Fibroblast of lung (primary cell): ENCODE measurements at places on chromosomes 5 and 9.

- peak; percentile 46 for DNase-seq
Measured at GRCh38 chr5:78328585-78329173, 31.7 kb upstream of the SCAMP1 start.

GRCh38 chr5:14331386-14331781 lies 188.2 kb downstream of the TRIO start:
- no peak for DNase-seq

GRCh38 chr9:129385211-129385934 lies 207.3 kb upstream of the IER5L start:
- DNase-seq, result no peak

DNA sequence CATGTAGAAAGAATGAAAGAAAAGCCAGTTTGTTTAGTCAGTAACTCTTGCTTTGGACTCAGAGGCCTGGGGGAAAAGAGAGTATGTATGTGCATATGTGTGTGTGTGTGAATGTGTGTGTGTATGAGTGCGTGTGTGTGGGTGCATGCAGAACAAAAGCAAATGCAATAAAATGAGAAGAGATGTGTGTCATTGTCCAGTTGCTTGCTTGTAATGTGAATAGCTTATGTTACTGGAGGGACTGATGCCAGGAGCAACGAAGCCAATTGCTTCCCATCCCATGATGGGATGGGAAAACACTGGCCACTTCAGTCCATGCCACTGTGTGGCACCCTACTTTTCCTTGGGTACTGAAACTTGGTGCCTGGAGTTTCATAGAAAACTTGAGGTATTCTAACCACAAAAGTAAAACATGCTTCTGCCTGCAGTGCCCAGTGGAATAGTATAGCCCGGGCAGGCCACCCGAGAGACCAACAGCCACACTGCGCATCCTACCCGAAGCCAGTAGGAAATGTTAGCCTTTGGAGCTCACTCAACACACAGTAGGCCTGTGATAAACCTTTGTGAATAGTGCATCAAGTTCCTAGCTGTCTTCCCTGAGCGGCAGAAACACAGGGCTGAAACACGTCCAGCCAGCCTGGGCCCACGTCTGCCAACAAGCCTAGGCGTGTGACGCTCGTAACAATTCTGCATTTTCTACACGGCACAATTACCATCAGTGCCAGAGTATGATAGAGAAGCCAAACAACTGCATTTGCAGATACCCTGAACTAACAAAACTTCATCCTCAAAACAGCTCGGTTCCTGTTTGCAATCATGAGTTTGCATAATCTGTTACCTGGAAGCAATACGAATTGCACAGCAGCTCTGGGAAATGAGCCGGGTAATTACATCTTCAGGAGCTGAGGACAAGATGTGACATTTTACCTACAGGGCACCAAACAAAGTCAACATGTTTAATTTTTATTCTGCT lies 198.1 kb downstream of the SYK start:
- DNase-seq, result peak; percentile 43

DNA sequence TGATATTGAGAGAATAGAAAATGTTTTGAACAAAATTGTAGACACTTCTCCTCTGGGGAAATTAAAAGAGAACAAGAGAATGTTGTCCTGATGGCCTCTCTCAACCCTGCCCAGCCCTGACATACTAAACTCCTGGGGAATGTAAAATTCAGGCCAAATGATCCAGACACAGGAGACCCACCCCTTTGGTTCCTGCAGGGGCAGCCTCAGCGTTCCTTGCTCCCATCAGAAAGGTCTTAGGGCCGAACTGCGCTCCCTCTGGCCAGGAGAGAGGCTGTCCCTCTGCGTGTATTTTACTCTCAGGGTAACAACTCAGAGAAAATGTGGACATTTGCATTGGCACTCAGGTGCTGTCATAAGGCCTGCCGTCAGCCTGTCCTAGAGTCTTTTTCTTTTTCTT lies 616.3 kb upstream of the KLF4 start:
- no peak for DNase-seq

GRCh38 chr5:73901043-73901442 lies 275.0 kb downstream of the ARHGEF28 start:
- peak; percentile 86 for DNase-seq

- peak; percentile 2 for DNase-seq
Measured at GRCh38 chr5:4205398-4205797, 609.8 kb downstream of the IRX1 start.

DNA sequence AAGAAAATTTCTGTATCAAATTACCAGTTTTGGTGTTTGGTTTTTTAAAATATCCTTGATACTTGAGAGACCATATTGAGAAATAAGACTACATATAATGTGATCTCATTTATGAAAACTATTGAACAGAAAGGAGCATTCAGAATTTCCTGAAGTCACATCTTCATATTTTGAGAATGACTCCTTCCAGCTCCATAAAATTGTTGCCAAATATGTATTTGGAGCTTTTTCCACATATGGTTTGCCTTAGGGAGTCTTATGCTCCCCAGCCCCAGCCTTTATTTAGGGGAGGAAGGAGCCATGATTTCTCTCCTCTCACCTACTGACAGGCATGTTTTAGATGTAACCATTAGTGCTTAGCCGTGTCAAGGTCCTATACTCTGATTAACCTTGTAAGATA lies 51.1 kb downstream of the GCNT1 start:
- DNase-seq, result peak; percentile 70

DNA sequence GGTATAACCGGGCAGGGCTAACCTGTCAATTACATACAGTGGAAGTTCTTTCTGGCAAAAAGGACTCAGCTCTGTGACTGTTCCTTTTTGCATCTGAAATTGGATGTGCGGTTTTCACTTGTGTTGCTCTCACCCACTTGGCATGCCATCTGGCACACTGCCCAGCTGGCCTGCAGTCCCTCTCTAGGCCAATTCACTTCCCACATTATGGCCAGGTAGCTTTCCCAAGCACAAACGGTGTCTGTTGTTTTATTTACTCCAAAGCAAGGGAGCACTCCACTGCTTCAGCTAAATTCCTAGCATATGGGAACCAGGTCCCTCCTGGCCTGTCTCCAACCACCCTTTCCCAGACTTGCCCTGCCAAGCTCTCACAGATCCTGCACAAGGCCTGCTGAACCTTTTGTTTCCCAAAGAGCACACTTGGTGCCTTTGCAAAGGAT lies 132.5 kb downstream of the SEMA6A start:
- DNase-seq, result peak; percentile 75

DNA sequence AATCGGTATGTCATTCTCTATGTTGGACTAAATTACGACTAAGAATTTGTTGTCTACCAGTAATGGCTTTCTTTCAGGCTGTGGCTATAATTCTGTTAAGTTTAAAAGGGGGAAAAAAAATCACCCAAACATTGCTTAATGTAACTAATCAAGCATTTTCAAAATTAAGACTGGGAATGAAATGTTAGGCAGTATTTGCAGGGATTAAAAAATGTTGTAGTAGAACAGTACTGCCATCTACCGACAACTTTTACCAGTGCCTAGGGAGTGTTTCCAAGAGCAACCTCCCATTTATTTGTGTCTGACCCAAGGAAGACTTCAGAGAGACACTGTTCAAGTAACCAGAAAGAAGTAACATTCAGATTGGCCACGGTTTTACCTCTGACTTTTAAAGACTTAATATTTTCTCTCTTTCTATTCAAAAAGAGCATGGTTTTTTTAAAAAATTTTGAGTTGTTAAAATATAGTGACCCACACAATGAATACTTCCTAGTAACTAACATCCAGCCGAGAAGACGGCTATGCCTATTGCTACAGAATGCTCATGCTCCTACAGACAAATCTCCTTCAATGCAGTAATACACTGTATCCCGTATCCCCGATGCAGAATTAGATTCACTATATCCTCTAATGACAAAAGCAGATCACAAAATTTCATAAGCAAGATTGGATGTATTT lies 92.4 kb downstream of the ARL15 start:
- peak; percentile 63 for DNase-seq

DNA sequence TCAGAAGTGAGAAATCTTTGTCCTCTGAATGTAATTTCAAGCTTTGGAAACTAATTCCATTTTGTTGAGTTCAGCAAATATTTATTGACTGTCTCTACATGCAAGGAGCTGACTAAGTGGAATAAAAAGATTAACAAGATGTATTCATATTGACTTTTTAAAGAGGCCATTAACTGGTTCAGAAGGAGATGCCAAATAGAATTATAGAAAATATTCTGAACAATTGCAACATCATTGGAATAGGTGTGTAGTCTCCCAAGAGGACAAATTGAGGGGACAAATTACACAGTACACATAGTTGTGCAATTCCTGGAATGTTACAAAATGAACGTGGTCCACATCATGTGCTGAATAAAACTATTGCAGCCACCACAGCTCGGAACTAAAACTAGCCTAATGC lies 224.2 kb downstream of the NPR3 start:
- no peak for DNase-seq

DNA sequence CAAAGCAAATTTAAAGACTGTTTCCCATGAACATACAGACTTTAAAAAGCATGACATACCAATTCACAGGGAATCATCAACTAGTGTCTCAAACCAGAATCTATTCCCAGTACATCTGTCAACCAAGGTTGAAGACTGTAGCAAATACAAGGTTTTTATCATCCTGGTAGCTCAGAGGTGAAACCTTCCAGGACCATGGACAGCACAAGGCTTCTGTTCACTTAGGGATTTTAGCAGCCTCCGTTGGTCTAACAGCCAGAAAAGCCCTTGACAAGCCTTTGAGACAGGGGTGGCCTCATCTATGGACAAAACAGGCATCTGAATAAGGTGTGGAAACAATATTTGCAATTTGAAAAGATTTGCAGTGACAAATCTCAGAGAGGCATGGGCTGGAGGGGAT lies 119.0 kb downstream of the TRIM32 start:
- DNase-seq, result no peak
